Kidney tubule cell (primary cell): ENCODE measurements at places on chromosomes 2 and 18.

DNA sequence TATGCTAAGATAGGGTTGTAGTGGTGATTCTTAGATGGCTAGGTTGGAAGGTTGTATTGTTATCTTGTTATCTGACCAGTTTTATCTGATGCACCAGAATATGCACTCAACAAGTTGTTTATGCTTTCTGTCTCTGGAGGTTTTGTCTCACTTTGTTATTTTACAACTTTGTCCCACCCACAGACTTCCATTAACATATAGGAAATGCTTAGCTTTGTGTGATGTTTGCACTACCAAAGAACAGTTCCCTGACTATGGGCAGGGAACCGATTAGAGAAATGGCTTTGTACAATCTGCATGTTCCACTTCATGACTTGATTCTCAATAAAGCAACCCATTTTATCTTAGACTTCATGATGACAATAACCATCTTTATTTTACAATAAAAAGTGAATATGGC lies 160.6 kb upstream of the CDH20 start:
- no peak for DNase-seq

DNA sequence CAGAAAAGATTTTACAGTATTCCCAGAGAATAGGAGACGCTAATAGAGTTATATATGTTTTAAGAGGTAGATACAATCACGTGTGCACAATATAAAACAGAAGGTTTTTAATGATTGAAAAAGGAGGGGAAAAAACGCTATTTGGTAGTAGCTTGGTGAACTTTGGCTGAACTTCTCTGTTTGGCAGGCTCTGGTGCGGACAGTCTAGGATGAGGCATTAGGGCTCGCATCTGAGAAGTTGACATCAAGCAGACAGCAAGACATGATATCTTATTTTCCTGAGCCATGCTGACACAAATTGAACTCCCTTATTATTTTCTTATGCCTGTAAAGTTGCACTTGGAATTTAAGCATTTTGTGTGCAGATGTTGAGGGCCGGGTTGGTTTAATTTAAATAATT lies 176.6 kb downstream of the EN1 start:
- DNase-seq, result no peak

DNA sequence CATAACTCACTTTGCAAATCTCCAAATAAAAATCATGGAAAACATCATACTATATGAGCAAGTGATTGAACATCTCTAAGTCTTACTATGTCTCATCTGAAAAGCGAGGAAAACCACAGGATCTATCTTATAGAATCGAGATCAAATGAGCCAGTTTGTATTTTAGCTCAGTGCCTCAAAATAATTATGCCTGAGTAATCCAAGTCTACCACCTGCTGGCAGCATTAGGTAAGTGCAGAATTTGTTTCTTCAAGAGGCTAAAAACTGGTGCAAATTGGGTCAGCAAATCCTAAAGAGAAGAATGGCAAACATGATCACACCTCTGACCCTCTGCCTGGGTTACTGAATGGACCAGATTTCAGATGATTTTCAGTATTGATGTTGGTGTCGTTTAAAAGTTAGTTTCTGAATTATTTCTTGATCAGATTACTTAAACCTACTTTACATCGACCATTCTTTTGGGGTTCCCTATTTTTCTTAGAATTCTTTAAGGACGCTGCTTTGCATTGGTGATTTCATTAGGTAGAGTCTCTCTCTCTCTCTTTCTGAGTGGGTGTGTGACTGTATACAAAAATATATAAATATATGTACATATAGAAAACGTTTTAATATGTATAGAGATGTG lies 12.7 kb upstream of the FHOD3 start:
- peak; percentile 71 for DNase-seq

DNA sequence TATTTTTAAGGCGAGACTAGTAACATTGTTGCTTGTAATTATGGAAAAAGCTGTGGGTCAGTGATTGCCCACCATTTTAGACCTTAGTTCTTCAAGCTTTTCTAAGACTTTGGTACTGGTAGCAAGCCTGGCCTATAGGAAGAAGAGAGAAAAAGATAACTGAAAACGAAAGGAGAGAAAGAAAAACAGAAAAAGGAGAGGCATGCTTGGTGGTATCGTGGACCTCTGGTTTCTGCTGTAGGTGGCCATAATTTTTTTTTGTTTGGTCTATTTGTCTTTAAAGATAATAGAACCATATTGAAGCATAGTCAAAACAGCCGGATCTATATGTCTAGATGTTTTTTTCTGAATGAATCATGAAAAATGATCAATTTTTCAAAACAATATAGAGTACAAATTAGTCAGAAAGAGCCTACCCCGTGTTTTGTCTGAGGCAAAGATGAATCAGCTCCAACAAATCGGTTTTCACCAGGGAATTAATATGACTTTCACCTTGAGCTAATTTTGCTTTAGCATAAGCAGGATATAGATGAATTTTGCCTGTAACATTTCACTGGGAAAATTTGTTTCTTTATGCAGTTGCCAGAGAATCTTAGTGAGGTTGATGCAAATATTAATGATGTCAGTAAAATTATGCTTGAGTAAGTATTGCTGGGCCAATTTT lies 45.7 kb downstream of the CCDC85A start:
- DNase-seq, result no peak

GRCh38 chr18:24013051-24013450 lies 1.5 kb upstream of the TTC39C start:
- DNase-seq, result no peak

GRCh38 chr18:30982285-30982992 lies 60.1 kb downstream of the DSC3 start:
- DNase-seq, result no peak

DNA sequence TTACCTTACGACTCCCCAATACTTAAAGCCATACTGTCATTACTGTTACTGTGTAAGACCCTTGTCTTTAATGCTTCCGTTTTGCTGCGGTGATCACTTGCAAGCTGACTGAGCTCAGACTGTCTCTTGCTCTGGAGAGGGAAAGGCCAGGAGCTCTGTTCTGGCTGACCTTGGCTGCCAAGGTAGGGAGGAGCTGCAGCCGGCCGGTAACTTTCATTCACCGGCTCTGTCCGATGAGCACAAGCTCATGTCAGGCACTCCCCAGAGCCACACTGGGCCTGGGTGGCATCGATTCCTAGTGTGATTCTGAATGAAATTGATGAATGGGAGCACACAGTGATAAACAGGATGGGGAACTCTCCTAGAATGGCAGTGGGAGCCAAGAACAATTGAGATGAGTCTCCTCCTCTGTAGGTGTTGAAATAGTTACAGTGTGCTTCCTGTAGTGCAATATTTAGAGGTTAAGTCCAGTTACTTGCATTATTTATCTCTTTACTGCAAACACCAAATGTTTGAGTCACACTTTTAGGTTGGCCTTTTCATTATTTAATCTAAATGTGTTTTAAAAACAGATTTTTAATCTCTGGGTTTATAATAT lies 100.9 kb downstream of the ATP9B start:
- DNase-seq, result no peak

- no peak for DNase-seq
Measured at GRCh38 chr2:88170472-88170892, 336 bp downstream of the THNSL2 start.

- DNase-seq, result no peak
Measured at GRCh38 chr2:216754812-216755211, 59.5 kb upstream of the IGFBP5 start.

- no peak for DNase-seq
Measured at GRCh38 chr2:237744270-237744612, 54.3 kb upstream of the RBM44 start.

GRCh38 chr2:120605231-120605935 lies 130.3 kb upstream of the GLI2 start:
- DNase-seq, result peak; percentile 39

DNA sequence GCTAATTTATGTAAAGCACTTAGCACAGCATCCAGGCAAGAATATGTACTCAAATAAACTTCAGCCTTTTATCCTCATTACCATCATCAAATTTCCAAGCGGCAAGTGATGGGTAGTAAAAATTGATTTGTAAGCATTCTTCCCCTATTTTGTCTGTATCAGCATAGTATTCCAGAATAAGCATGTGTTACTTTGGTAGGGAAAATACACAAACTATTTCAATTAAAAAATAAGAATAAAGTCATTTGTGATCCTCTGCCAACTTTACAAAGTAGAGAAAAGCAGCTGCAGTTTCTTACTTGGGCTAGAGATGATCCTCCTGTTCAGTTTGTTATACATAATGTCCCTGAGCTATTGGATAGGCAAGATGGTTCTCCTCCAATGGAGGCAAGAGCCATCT lies 493.2 kb downstream of the ZEB2 start:
- no peak for DNase-seq

- no peak for DNase-seq
Measured at GRCh38 chr2:70036290-70036689, 51.0 kb upstream of the PCBP1 start.

- no peak for DNase-seq
Measured at GRCh38 chr2:95143838-95144237, 15.8 kb downstream of the ZNF514 start.

DNA sequence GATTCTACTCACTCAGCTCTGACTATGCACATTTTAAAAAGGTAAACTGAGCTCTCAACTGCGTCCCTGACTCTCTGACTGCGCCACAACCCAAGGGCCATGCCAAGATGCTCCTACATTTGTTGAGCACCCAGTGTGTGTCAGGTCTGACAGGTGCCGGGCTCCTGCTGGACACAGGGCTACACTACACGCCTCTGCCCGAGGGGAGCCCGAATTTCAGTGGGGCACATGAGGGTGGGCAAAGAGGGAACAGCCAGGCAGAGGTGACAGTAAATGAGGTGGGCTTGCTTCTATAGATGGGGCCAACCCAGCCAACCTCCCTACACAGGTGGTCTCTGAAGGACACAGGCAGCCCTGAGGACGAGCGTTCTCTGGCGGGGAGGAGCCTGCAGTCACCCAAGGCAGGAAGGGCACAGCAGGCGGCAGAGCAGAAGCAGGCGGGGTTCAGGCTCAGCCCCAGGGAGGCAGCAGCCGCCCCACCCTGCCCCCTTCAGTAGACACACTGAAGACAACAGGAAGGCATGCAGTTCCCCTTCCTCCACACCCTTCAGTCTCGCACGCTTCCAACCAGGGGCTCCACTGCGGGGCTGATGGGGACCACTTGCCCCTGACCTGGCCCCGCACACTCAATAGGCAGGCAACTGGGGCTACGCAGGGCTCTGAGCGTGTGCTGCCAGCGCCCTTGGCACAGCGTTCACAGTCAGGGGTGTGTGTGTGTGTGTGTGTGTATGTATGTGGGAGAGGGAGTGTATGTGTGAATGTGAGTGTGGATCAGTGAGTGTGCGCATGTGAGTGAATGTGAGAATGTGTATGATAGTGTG lies 98.4 kb downstream of the UXS1 start:
- DNase-seq, result no peak

GRCh38 chr2:207953354-207953753 lies 72.0 kb downstream of the PLEKHM3 start:
- no peak for DNase-seq

- DNase-seq, result no peak
Measured at GRCh38 chr2:227783404-227784138, 30.1 kb upstream of the CCL20 start.

- peak; percentile 18 for DNase-seq
Measured at GRCh38 chr2:68251855-68252399, 405 bp downstream of the PPP3R1 start.

DNA sequence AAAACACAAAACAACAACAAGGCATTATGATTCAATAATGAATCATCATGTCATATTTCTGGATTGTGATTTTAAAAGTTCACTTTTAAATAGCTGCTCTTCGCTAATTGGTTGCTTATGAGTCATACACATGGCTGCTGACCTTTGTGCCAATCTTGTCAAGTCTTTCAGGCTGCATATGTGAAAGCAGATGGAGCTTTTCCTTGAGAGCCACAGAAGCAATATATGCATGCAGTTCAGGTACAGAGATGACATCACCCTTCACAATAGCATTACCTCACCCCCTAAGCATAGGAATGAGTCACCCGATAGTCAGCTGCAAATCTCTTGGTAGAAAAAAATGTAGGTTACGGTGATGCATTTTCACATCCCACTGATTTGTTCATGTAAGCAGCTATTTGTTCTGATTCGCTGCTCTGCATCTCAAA lies 27.2 kb downstream of the EIF2AK3 start:
- peak; percentile 100 for DNase-seq

GRCh38 chr18:5975111-5976002 lies 80.0 kb upstream of the TMEM200C start:
- DNase-seq, result peak; percentile 70
